ENCODE measurements at places on chromosomes 6 and 20.

GRCh38 chr20:3312940-3313682, 74.1 kb upstream of the SLC4A11 start:
- no peak for DNase-seq

DNA sequence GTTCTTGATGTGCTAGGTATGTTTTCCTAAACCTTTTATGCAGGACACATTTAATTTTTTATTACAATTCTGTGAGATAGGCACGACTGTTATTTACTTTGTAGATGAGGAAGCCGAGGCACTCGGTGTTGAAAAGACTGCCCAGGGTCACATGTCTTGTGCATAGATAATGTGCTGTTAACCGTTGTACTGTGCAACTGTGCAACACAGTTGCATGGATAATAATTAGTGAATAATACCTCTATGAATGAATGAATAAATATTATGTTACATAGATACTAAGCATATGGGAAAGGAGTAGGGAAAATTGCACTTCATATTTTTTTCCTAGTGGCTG, 60.3 kb upstream of the DEK start:
- DNase-seq: no peak

GRCh38 chr20:21103582-21104465, 2.3 kb downstream of the LINC00237 start:
- no peak for DNase-seq

- DNase-seq: no peak
Observed at GRCh38 chr20:11901127-11901526, 16.6 kb upstream of the BTBD3 start.

GRCh38 chr6:134221250-134221649, 96.7 kb downstream of the SGK1 start:
- DNase-seq: no peak

- DNase-seq: no peak
Observed at GRCh38 chr20:46031701-46032254, 2.8 kb downstream of the SLC12A5 start.

GRCh38 chr20:5474646-5475550, 158.1 kb upstream of the PROKR2 start:
- no peak for DNase-seq

DNA sequence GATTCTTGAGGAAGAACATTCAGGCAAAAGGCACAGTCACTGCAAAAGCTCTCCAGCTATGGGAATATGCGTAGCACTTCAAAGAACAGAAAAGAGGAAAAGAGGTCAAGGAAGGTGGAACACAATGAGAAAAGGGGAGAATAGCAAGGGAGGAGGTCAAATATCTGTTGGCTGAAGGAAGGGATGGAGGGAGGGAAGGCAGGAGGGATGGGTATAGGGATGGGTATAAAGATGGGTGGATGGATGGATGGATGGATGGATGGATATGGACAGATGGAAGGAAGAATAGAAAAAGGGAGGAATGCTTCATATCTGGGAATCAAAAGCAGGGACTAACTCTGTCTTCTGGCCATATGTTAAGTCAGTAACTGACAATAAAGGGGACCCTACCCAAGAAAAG, 164.2 kb upstream of the TOP1 start:
- DNase-seq: no peak

- no peak for DNase-seq
Observed at GRCh38 chr6:77650098-77650663, 2.7 kb upstream of the MEI4 start.

GRCh38 chr20:46683668-46683938, 5.6 kb downstream of the TP53RK start:
- DNase-seq: no peak

DNA sequence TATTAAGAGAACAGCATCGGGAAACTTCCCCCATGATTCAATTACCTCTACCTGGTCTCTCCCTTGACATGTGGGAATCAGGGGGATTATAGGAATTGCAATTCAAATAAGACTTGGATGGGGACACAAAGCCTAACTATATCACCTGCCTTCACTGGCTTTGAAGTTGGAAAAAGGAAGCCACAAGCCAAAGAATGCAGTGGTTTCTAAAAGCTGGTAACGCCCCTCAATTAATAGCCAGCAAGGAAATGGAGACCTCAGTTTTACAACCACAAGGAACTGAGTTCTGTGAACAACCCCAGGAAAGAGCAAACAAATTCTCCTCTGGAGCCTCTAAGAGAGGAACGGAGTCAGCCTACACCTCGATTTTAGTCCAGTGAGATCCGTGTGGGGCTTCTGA, 244.1 kb downstream of the TFAP2A start:
- no peak for DNase-seq

GRCh38 chr6:46794068-46794467, 879 bp downstream of the MEP1A start:
- DNase-seq: no peak

DNA sequence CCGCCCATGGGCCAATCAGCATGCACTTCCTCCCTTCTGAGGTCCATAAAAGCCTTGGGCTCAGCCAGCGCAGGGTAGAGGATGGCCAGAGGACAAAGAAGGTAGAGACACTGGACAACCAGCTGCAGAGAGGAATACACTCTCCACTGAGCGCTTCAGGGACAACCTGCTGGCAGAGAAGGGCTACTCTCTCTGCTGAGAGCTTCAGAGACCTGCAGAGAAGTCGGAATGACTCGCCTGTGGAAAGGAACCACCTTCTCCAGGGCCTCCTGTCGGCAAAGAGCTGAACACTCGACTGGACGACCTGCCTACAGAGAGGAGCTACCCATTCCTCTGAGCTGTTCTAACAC, 31.4 kb upstream of the SLA2 start:
- DNase-seq: no peak

GRCh38 chr20:38651154-38651553, 49.5 kb downstream of the ARHGAP40 start:
- no peak for DNase-seq

GRCh38 chr6:3762359-3762758, 10.8 kb upstream of the PXDC1 start:
- no peak for DNase-seq

DNA sequence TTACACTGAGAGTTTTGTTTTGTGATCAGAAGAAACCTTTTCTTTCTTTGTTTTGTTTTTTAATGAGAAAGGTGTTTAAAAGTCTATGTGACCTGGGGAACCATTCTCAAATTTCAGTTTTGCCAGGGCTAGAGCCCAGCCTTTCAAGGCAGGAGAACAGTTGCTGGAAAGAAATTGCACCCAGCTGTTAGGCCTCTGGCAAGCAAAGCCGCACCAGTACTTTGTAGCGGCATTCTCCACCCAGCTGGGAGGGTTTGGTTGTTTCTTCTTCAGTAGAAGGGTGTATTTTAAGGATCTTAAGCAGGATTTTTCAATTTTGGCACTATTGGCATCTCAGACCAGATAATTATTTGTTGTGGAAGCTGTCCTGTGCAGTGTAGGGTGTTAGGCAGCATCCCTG, 16.6 kb upstream of the MAPK13 start:
- no peak for DNase-seq

- no peak for DNase-seq
Observed at GRCh38 chr6:12426121-12426520, 136.0 kb downstream of the EDN1 start.

- DNase-seq: no peak
Observed at GRCh38 chr6:43799551-43800297, 29.7 kb downstream of the VEGFA start.

- DNase-seq: no peak
Observed at GRCh38 chr6:112501705-112502104, 154.6 kb downstream of the RFPL4B start.

Measured in GM12892 (cell line).